ENCODE measurements at places on chromosomes 16 and 17. TPM values are rescaled to one million over a fixed set of nuclear protein-coding genes. Genes with fewer than 3 reads are reported as not detected.

TEX19 gene
- total RNA-seq = not detected

TBC1D28 gene
- not detected for total RNA-seq

GPR139 gene
- total RNA-seq = 3.2 TPM

MYH2 gene
- under 0.01 TPM for total RNA-seq

HMOX2 gene
- total RNA-seq = 58.8 TPM

C17orf50 gene
- not detected for total RNA-seq

AURKB gene
- total RNA-seq = 6.9 TPM

NUBP2 gene
- 36.2 TPM for total RNA-seq

NTN3 gene
- total RNA-seq = 5.1 TPM

PLA2G10 gene
- not detected for total RNA-seq

PLSCR3 gene
- 9.2 TPM for total RNA-seq

FBXL19 gene
- total RNA-seq = 49.8 TPM

ZNF423 gene
- total RNA-seq = 30.9 TPM

C16orf74 gene
- total RNA-seq = 1.8 TPM

DYNC1LI2 gene
- total RNA-seq = 223 TPM

RPRML gene
- 1.6 TPM for total RNA-seq

C16orf46 gene
- 10.1 TPM for total RNA-seq

HYDIN gene
- 48.7 TPM for total RNA-seq

SPNS3 gene
- 1.4 TPM for total RNA-seq

RHBDL3 gene
- total RNA-seq = 4.4 TPM

CHST6 gene
- 5.3 TPM for total RNA-seq

MT4 gene
- total RNA-seq = not detected

TP53TG3C gene
- total RNA-seq = not detected

EVPLL gene
- total RNA-seq = 0.69 TPM

ZNF263 gene
- 36.0 TPM for total RNA-seq
